AG08395 (cell line): ENCODE measurements at places on chromosomes 2 and 18.

DNA sequence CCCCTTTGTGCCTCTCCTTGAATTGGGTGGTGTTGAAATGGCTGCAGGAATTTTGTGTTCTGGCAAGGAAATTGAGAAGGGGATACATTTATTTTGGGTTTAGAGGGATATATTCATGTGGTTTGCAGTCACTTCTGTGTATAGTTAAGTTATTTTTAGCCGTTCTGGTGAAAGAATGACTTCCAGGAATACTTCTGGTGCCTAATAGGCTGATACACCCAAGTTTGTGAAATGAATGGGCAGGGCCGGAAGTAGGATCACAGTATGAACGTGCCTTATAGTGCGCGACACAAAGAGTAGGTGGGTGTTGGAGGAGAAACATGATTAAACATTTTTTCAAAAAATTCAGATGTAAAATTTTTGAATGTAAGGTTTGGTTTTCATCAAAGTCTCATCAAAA lies 168.6 kb upstream of the ATP5MC3 start:
- no peak for DNase-seq

GRCh38 chr18:5891184-5891853 lies 4.0 kb downstream of the TMEM200C start:
- DNase-seq: no peak

- no peak for DNase-seq
Observed at GRCh38 chr2:135820003-135820618, 16.9 kb downstream of the LCT start.

- DNase-seq: peak; percentile 85
Observed at GRCh38 chr2:219453671-219454590, 19.3 kb downstream of the SPEG start.

DNA sequence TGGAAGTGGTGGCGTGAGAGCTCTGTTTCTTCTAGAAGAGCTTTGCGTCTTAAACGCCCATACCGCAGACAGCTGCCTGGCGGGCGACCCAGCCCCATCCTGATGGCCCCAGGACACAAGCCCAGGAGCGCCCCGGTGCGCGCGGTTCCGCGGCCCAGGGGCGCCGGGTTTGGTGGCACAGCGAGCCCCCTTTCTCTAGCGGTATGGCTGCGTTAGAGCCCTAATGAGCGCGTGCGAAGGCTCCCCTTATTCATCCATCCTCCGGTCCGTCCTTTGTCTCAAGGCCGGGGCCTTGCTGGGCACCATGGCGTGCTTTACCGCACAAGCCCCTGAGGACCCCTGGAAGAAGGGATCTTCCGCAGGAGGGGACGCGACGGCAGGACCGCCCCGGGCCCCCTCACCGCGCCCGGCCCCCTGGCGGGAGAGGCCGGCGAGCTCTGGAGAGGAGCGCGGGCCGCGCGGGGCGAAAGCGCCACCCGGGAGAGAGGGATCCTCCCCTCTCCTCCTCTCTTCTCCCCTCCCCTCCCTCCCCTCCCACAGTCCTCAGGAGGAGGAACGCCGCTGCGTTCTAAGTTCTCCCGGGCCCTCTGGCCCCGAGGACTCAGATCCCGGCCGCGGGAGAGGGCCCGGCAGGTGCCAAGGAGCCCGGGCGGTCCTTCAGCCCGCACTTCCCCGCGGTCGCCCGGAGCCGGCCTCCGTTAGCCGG lies 626 bp upstream of the SLC1A4 start:
- no peak for DNase-seq

GRCh38 chr2:101195871-101196661 lies 44.9 kb upstream of the TBC1D8 start:
- DNase-seq: no peak

- DNase-seq: no peak
Observed at GRCh38 chr2:131535526-131535925, 7.8 kb downstream of the CCDC74A start.

- peak; percentile 44 for DNase-seq
Observed at GRCh38 chr2:173631127-173631460, 276.4 kb downstream of the CDCA7 start.

DNA sequence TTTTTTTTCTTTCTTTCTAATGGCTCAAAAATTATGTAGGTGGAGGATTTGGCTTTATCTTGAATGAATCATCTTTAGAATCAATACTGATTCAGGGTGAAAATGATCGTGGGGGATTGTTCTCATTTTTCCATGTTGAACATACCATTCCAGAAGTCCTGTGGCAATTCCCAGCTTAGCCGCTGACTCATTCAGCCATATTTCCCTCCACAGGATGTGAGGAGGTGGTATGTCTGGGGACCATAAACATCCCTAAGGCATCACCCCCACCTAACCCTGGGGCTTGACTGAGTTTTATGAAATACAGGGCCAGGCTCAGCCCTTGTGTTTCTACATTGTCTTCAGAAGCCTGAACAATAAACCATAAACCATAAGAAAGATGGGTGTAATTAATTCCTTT lies 92.7 kb upstream of the FN1 start:
- peak; percentile 82 for DNase-seq

GRCh38 chr2:66813976-66814375 lies 379.1 kb downstream of the MEIS1 start:
- no peak for DNase-seq

DNA sequence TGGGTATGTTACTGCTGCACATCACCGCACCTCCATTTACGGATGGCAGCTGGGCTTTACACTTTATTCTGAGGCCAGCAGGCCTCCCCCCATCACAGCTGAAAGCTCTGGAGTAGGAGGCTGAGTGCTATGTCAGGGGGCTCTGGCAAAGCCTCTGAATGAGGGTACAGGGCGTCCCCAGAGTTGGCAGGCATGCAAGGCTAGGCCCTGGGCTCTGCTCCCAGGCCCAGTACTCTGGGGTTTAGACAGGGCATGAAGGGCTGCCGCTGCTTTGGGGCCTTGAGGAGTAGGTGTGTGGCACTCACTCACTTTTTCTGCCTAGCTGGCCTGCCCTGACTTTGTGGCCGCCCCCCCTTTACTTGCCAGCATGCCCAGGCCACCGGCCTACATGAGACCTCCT lies 90.8 kb downstream of the WDSUB1 start:
- DNase-seq: no peak

DNA sequence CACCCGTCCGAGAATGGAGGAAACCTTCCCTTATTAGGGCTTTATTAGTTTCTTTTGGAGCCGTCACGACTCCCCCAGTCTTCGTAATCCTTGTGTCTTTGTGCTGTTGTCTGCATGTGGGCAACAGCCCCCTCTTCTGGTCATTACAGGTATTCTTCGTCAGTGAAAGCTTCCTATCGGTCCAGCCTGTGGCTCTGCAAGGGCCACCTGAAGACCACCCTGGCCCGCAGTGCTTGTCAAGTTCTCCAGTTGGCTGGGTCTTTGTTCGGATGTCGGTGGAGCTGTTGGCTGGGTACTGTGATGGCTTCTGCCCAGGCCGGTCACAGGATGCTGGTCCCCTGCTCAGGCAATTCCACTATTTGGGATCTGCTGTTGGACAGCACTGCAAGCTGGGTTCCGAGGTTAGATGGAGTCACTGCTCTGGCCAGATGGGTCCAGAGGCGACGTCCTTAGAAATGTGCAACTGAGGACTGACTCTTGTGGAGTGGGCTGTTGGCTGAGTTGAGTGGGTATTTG lies 19.2 kb downstream of the E2F6 start:
- DNase-seq: peak; percentile 77

GRCh38 chr2:48397281-48397680 lies 132.7 kb upstream of the STON1 start:
- DNase-seq: no peak

DNA sequence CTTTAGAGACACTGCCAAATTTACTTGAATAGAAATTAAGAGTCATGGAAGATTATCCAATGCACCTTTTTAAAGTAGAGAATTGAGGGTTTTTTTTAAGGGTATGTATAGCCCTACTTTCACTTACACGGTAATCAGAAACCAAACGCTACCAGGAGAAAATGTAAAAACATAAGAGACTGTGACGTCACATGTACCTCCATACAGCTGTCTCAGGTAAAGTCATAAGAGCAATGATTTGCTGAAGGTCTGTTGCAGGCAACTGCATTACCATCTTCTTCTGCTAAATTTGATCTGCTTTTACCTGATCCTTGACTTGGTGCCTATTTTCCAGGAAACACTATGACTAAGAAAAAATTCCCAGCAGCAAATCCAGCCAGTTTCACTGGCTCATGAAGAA lies 478.5 kb upstream of the DDX18 start:
- no peak for DNase-seq

GRCh38 chr2:71561441-71562267 lies 108.3 kb downstream of the DYSF start:
- DNase-seq: no peak

GRCh38 chr2:151845481-151845880 lies 17.3 kb upstream of the ARL5A start:
- no peak for DNase-seq

DNA sequence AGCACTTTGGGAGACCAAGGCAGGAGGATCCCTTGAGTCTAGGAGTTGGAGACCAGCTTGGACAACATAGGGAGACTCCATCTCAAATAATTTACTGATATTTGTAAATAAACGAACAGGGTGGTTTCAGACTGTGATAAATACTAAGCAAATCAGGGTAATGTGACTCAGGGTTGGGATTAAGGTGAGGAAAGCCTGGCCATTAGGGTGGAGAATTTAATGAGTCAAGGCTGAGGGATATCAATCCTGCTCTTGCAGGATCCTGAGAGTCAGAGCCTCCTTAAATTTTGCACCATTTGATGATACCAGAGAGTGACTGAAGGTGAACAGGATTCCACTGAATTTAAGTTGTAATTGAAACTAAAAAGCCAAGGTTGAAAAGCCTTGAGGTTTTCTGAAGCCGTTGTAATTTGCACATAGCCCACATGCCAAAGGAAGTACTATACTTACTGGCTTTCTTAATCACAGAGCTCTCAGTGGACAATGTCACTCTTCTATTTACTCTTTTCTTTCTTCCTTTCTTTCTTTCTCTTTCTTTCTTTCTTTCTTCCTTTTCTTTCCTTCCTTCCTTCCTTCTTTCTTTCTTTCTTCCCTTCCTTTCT lies 28.6 kb upstream of the AP1S3 start:
- DNase-seq: no peak

- no peak for DNase-seq
Observed at GRCh38 chr2:25566094-25566493, 107.3 kb downstream of the DTNB start.

- no peak for DNase-seq
Observed at GRCh38 chr18:51039138-51040112, 9.4 kb downstream of the SMAD4 start.

- no peak for DNase-seq
Observed at GRCh38 chr2:62074233-62074632, 121.7 kb upstream of the B3GNT2 start.

DNA sequence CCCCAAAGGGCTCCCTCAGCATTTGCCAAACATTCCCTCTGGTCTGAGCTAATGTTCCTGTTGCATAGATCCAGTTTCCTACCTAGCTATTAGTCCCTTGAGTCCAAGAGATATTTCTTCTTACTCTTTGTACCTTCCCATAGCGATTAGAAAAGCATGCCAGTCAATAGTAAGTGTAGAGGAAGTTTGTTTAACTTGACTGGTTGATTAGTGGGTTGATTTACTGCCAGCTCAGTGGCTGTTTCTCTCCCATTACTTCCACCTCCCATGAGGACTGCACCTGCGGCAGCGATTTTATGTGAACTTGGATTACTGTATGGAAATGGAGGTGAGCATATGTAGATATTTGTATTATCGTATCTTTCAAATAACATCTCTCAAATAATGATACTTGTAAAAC lies 1748.4 kb upstream of the CELF4 start:
- no peak for DNase-seq

DNA sequence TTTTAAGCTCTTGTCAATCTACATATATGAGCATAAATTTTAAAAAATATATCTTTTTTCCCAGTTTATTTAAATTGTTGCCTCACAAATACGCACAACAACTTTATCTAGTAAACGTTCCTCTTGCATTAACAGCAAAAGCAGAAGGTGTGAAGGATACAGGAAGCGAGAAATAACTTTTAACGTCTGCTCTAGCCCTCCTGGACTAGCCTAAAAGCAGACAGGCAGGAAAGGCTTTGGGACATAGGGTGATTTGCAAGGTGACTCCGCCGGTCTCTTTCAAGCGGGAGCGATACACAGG lies 434 bp upstream of the DUSP19 start:
- no peak for DNase-seq

GRCh38 chr2:39947294-39948015 lies 168.4 kb upstream of the THUMPD2 start:
- no peak for DNase-seq

GRCh38 chr18:7822435-7823331 lies 255.6 kb downstream of the PTPRM start:
- DNase-seq: no peak

DNA sequence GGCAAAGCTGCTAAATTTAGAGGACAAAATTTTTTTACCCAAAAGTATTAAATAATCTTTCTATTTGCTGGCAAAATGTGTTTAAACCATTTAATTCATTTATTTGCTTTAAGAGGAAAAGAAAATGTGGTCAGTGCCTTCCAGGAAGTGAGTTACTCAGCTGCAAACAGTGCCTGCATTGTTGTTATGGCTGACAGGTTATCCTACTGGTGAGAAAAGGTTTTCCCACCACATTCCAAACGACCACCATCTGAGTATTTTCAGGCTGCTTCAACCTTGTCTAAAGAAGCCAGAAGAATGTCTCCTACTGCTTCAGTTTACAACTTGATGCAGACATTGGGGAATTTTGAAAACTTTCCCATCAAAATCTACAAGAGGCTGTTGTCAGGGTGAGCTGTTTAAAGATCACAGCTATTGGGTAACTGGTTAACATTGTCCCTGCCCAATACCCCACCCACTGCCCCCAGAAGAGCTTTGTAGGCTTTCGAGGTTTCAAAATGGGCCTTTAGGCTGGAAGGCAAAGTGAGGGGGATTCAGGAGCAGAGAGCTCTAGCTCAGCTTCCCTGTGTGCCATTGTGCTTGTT lies 461.3 kb upstream of the FANCL start:
- DNase-seq: no peak

DNA sequence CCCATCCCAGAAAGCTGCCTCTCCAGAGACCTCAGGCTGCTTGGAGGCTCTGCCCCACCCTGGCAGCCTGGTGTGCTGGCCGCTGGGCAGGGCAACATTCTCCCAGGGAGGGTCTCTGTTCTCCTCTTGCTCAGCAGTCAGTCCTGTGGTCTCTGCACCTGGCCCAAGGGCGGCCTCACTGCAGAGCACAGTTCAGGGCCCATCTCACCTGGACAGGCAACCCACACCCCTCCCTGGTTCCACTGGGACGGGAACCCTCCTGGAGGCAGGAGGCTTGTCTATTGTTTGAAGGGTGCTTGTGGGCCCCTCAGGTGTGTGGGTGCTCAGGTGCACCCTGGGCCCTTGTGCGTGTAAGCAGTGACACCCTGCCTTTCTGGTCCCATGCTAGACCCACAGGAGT lies 67.2 kb upstream of the OTOS start:
- DNase-seq: no peak
